Activated CD4-positive, alpha-beta memory T cell treated with anti-CD3 and anti-CD28 coated beads for 36 hours (primary cell): ENCODE measurements at places on chromosomes 16 and 17. TPM values are rescaled to one million over a fixed set of nuclear protein-coding genes. Genes with fewer than 3 reads are reported as not detected.

The ACAP1 gene
- total RNA-seq: 405 TPM

The IST1 gene
- 192 TPM for total RNA-seq

The KRT33B gene
- total RNA-seq: not detected

The KRTAP2-1 gene
- not detected for total RNA-seq

The C17orf75 gene
- 25.6 TPM for total RNA-seq

DNA sequence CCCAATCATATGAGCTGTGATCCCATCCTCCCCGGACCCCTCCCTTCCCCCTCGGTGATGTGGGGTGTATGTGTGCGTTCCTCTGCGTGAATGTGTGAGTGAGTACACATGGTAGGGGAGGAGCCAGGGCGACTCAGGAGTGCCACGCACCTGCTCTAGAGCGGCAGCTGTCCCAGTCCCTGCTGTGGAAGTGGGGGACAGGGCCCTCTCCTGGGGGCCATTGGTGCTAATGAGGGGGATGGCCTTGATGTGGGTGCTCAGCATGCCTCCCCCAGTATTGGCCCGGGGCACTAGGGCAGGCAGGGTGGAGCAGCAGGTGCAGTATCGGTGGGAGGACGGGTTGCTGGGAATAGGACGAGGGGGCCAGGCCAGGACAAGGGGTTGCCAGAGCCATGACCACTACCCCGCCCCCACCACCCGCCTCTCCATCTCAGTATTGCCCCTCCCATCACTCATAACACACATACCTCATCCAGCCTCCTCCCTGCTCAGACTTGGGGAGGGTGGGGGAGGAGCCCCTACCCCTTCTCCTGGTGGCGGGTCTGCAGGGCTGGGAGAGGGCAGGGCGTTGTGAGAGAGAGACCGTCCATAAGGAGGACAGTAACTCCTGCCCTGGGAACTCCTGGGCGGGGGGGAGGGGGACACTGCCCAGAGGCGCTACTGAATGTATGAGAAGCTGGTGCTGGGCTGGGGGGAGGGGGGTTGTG, 8.5 kb downstream of the NR1D1 start:
- H3K36me3 ChIP-seq: peaks cover 33% of the 10 kb centered on the region
- no peak overlapping the region for H3K27ac ChIP-seq
- DNase-seq: no peak
- peaks cover 32% of the 10 kb centered on the region for H3K4me1 ChIP-seq
- no peak overlapping the region for H3K4me3 ChIP-seq
- no peaks in the 10 kb centered on the region for H3K27me3 ChIP-seq
